ENCODE measurements at places on chromosomes 11 and 22.

- DNase-seq: no peak
These were observed 1.7 kb downstream of the FGF3 start for GRCh38 chr11:69817265-69818230.

DNA sequence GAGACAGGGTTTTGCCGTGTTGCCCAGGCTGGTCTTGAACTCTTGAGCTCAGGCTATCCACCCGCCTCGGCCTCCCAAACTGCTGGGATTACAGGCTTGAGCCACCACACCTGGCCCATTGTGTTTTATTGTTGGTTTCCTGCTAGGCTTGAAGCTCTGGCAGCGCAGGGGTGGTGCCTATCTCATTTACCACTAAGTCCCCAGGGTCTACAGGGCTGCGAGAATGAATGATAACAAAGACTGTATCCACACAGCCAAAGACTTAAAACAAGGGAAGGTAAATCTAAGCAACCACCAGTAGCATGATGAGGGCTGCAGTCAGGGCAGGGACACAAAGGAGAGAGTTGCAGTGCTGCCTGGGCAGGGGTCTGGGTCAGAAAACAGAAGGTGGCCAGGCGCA is 37.3 kb upstream of the XBP1 start:
- DNase-seq: no peak

GRCh38 chr11:36455658-36456111 is 54.4 kb downstream of the TRAF6 start:
- no peak for DNase-seq

- no peak for DNase-seq
These were observed 685.0 kb downstream of the ETS1 start for GRCh38 chr11:127902382-127902781.

DNA sequence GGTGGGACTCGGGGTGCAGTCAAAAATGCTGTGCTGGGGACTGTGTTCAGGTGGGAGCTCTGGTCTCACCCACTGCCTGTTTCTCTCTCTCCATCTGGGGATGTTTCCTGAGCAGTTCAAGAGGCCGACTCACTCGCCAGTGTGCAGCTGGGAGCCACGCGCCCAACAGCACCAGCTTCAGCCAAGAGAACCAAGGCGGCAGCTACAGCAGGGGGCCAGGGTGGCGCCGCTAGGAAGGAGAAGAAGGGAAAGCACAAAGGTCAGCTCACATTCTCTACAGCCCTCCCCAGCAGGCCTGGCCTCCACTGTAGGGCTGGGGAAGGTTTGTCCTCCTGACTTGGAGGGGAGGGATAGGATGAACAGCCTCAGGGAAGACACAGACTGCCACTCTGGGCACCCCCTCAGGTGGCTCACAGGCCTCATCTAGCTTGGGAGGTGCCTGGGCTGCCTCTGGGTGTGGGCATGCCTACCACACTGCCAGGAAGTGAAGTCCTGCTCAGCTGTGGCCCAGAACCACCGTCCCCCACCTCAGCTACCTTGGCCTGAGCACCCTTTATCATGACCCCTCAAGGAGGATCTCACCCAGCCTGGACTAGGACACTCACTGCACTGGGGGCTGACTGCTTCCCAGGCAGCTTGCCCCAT is 13.0 kb downstream of the TUB start:
- DNase-seq: no peak

DNA sequence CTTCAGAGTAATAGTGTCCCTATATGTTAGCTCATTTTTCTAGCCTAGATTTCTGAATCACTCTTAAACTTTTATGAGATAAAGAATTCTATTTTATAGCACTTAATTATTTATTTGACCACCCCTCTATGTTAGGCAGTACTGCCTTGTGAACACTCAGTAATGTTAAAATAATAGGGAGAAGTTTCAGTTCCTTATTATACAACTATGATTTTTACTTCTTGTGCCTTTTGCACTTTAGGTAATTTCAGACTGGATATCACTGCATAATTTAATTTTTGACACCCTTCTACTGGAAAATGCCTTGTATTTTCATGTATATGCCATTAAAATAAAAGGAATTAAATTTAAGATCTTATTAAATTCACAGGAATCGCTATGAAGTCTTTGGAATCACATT is 3.1 kb downstream of the BCO2 start:
- no peak for DNase-seq

GRCh38 chr22:19121631-19122142 is 525 bp downstream of the DGCR2 start:
- no peak for DNase-seq

GRCh38 chr11:130433357-130433756 is 4.9 kb upstream of the ADAMTS8 start:
- no peak for DNase-seq

DNA sequence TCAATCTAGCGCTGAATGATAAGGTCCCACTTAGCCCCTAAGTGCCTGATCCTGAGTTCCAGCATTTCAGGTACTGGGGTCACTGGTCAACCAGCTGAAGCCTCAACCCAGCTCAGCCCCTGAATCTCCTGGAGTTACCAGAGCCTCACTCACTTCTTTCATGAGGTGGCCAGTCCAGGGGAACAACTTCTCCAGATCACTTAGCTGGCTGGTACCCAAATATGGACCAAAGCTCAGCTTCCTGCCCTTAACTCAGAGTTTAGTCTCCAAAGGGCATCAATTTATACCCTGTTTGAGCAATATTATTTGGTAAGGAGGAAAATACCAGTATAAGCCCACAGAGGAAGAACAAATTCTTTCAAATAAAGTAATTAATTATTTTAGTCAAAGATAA is 105.6 kb downstream of the SLC1A2 start:
- DNase-seq: no peak
